Heart left ventricle (tissue), 16 donors: ENCODE measurements at places on chromosomes 7 and 10.

DNA sequence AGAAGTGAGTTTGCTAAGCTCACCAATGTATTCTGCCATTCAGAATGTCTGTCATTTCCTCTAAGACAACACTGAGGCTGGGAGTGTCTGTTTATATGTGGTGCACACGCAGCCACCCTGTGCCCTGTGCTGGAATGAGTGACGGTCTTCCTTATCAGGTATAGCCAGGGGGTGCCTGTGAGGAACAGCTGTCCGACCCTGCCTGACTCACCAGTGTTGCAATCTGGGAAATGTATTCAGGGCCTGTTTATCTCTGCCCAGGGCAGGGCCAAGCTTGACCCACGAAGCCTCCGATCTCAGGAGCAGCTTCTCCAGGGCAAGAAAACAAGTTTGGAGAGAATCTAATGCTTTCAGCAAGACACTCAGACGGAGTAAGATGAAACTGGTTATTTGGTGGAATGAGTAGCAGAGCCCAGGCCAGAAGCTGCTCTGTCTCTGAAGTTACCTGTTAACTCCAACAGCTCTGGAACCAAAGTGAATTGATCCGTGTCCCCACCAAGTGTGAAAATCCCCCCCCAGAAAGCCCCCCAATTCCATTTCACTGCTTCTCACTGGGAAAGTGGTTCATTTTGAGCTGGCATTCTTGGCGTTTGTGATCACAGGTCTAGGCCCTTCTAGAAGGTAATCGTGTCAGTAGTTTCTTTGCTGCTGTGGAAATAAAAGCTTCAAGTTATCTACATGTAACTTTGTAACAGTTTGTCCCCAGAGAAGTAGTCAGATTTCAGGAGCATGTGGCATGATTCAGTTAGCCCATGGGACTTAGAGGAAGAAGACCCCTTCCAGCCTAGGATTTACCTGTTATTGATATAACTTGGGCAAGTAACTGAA lies 6.1 kb upstream of the UBE2H start:
- peak; percentile 26 for DNase-seq

DNA sequence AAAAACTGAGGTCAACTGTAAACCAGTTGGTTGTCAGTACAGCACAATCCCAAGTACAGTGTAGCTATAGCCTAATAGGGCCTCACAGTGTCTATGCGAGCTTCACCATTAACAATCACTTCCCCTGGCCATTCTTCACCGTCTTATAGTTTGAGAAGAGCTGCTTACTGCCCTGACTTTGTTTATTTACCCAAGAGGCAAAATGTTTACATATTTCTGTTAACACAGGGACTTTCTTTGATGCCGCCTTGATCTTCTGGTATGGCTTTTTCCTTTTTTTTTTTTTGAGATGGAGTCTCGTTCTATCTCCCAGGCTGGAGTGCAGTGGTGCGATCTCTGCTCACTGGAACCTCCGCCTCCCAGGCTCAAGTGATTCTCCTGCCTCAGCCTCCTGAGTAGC lies 3.3 kb downstream of the MYOF start:
- no peak for DNase-seq

- DNase-seq = no peak
Measured at GRCh38 chr10:86392723-86393094, 26.1 kb upstream of the GRID1 start.

- DNase-seq = no peak
Measured at GRCh38 chr7:101754424-101755159, 62.8 kb upstream of the CUX1 start.

- no peak for DNase-seq
Measured at GRCh38 chr10:126836009-126836408, 69.2 kb upstream of the DOCK1 start.

- DNase-seq = no peak
Measured at GRCh38 chr7:47580811-47581331, 1.0 kb downstream of the TNS3 start.

GRCh38 chr7:69811476-69812308 lies 213.4 kb downstream of the AUTS2 start:
- DNase-seq = no peak

- no peak for DNase-seq
Measured at GRCh38 chr7:44881610-44882009, 3.7 kb downstream of the PURB start.

DNA sequence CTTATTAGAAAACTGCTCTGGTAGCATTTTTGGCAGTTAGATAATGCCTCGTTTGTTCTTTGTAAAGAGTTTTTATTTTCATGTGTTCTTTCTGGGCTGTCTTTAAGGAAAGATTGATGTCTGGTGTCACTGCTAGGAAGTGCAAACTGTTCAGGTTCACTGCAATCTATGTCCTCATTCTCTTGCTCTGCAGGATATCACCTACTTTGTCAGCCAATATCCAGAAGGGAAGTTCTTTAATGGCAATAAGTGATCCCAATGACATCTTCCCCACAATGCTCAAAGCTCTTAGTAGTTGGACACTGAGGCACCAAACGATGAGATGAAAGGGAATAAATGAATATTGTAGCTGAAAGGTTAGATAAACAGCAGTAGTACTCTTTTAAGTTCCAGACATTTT lies 115.1 kb downstream of the AGMO start:
- no peak for DNase-seq

- DNase-seq = peak; percentile 88
Measured at GRCh38 chr10:98309366-98310355, 41.7 kb upstream of the LOXL4 start.

DNA sequence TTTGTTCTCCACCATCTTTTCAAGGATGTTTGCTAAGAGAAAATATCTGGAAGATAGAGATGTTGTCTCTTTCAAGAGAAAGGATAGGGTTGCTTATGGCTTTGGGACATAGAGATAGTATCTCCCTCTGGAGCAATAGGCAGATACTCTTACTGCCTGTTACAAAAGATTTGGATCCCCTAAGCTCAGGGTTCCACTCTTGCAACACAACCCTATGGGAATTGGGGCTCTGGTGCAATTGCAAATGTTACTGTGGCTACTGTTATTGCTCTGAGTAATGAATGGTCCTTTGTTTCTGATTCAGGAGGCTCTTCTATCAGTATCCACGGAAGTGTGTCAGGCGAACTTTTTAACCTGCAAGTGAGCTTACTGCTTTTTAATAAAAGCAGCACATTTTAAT lies 88.8 kb downstream of the GPR85 start:
- no peak for DNase-seq

DNA sequence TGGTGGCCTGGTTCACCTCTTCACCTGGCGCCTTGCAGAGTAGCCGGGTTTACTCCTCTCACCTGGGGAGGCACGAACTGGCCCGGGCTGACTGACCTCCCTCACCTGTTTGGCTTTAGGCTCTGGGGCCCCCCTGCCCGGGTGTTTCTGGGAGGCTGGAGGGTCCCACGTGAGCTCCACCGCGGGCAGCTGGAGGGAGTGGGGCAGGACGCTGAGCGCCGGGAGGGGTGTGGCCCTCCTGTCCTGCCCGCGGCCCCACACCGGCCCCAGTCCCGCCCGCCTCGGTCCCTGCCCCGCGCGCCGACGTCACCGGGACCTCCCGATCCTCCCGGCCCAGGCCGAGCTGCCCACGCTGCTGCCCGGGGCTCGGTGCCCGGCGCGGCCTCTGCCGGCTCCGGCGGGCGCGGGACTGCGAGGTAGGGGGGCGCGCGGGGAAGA lies at the start of gene AMZ1:
AMZ1 (plus strand) TSS at position 322 of the 438 bp plus-strand sequence. CDS start 12,250 bp downstream, outside the sequence.
- no peak for DNase-seq

GRCh38 chr10:122391875-122392274 lies 17.4 kb downstream of the PLEKHA1 start:
- DNase-seq = no peak

- DNase-seq = no peak
Measured at GRCh38 chr7:51450541-51450940, 133.9 kb upstream of the COBL start.

- DNase-seq = peak; percentile 83
Measured at GRCh38 chr7:11228515-11228914, 254.8 kb downstream of the PHF14 start.

DNA sequence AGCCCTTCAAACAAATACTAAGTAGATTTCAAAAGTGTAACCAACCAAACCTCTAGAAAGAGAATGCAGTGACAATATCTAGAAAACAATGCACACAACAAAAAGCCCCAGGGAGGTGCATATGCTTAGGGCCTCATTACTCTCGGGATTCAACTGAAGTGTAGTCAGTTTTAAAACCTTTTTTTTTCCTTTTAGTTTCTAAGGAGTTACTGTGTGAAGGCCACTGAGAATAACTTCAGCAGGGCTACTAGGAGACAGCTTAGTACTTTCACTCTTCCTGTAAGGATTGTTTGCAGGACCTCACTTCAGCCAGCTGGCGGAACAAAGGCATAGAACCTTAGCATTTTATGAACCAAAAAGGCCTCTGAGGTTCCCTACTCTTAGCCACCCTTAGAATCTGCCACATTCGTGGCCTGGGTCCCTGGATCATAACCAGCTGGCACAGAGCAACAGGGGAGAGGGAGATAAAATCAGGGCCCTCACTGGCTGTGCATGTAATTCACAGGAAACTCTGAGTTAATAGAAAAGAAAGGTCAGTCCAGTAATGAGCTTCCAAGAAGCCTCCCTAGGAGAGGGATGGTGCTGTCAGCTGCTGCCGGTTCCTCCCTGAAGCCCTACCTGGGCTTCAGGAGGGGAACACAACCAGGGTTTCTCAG lies 3.6 kb downstream of the VOPP1 start:
- DNase-seq = no peak

DNA sequence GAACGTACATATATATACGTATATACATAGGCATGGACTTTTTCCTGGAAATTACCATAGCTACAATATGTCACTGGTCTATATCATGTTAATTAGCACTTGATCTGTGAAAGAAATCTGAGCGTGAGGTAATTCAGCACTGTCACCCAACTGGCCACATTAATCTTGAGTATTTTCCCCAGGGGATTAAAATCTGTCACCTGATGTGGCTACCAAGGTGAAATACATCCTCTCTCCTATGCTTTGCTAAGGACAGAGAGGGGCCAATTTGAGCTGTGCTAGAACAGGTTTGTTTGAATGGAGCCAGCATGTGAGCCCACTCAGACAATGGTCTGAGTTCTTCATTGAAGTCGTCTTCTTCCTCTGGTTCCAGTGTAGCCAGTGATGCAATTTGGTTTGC lies 33.3 kb downstream of the CYCS start:
- no peak for DNase-seq

DNA sequence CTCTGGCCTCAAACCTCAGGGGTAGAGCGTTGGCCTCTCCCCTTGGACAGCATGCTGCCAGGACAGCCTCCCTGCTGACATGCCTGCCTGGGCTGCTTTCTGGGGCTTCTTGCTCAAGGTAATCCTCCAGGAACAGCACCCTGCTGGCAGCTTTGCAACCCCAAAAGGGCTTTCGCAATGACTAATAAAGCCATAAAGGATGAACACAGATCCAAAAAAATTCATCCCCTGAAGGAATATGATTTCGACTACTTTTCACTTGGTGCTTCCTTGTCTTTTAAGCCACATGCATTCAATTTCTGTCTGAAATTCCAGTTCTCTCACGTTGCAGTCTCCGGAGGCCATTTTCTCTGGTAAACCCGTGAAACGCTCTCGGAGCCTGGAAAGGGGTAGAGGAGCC lies 15.1 kb upstream of the SH3PXD2A start:
- DNase-seq = no peak

DNA sequence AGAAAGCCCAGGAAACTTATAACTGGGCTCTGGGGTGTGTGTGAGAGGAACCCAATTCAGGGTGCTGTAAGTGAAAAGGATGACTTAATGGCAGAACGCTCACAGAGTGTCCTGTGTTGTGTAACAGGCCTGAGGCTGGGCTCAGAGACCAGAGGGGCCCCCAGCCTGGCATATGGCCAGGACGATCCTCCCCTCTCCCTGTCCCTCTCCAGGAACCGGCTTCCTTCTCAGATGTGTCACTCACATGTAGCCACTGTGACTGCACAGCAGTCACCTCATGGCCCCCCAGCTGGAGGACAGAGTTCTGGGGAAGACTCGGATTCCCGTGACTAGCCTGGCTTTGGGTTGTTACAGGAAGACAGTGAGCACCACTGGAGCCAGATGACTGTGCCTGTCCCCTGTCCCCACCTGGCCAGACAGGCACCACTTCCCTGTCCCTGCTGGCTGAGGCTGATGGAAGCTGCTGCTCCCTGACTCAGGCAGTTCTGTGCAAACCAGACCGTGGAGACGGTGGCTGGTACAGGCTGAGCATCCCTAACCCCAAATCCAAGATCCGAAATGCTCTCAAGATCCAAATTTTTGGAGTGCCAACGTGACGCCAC lies 220.5 kb downstream of the MLLT10 start:
- no peak for DNase-seq
